Smooth muscle cell of the umbilical artery (primary cell): ENCODE measurements at places on chromosomes 1 and 21. TPM values are rescaled to one million over a fixed set of nuclear protein-coding genes. Genes with fewer than 3 reads are reported as not detected.

The DIRAS3 gene
- 58.2 and 78.9 TPM in 2 replicates for total RNA-seq

The SPRR1B gene
- not detected in 2 replicates for total RNA-seq

The ZNF593OS gene
- not detected in 2 replicates for total RNA-seq

The KCND3 gene
- total RNA-seq: 0.14 TPM in 1 of 2 replicates, not detected in the other

The RNF186 gene
- total RNA-seq: not detected in 2 replicates

The ANXA9 gene
- 0.05 TPM in 1 of 2 replicates, not detected in the other for total RNA-seq

The TTC13 gene
- total RNA-seq: 20.8 and 30.6 TPM in 2 replicates

The SPRR2G gene
- not detected in 2 replicates for total RNA-seq
